Colonic mucosa (tissue), 4 donors: ENCODE measurements at places on chromosomes 6 and 20. TPM values are rescaled to one million over a fixed set of nuclear protein-coding genes. Genes with fewer than 3 reads are reported as not detected.

DNA sequence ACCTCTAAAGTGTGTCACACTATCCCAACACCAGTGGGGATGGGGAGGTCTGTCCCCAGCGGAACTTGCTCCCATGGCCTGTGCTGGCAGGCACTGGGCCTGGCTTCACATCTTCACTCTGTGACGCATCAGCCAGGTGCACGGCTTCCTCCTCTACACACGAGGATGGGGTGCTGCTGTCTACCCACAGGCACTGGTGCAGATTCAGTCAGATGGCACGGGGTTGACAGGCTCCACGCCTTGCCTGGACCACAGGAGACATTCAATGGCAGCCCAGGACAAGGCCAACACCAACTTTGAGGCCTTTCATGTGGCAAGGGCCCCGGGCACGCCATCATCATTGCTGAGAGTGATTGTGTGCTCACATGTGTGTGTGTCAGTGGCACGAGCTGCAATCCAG is 92.4 kb downstream of the TMEM242 start:
- no peak for DNase-seq

DNA sequence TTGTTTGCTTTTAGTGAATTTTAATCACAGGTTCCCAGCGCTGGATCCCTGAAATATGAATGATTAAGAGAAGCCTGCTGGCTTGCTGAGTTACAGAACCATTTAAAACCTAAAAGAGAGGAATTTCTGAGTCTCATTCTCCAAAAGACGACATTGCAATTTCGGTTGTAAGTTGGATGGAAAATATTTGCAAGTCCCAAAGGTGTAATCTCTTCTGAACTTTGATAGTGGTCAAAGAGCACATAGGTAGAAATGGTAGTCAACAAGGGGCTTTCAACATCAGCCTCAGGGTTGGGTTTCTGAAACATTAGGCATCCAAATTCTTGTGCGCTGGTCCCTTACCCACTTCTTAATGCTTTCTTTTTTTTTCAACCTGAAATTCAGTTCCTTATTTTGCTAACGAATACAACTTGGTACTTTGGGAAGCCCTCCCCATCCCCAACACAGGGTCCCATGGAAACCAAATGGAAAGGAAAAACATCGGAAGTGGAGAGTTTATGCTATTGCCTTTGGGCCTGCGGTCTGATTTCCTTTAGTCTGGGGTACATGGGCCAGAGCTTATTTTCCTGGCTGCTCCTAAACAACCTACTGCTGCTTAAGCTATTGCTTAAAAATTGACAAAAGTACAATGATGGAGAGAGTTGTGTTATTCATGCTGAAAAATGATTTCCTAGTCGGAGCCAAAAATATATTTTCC is 117.0 kb upstream of the KCNK16 start:
- no peak for DNase-seq

GRCh38 chr20:10174400-10174799 is 44.2 kb upstream of the SNAP25 start:
- DNase-seq = no peak

- DNase-seq = no peak
Observed at GRCh38 chr6:157660414-157660813, 162.6 kb upstream of the SNX9 start.

DNA sequence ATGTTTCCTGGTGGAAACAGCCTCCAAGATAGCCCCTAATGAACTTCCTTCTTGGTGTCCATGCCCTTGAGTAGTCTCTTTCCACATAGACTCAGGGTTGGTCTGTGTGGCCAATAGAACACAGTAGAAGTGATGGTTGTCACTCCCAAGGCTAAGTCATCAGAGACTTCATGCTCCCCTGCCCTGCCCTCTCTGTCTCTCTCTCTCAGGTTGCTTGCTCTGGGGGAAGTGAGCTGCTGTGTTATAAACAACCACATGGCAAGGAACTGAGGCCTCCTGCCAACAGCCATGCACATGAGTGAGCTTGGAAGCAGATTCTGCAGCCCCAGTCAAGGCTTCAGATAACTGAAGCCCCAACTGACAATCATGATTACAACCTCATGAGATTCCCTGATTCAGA is 85.3 kb upstream of the SLC22A16 start:
- DNase-seq = no peak

CCN6 gene
- total RNA-seq = not detected

LRFN2 gene
- 0.21 TPM for total RNA-seq

TGM2 gene
- total RNA-seq = 32.8 TPM

LHFPL5 gene
- not detected for total RNA-seq

NRSN1 gene
- not detected for total RNA-seq

ZBTB22 gene
- 16.9 TPM for total RNA-seq

C6orf58 gene
- not detected for total RNA-seq

DNA sequence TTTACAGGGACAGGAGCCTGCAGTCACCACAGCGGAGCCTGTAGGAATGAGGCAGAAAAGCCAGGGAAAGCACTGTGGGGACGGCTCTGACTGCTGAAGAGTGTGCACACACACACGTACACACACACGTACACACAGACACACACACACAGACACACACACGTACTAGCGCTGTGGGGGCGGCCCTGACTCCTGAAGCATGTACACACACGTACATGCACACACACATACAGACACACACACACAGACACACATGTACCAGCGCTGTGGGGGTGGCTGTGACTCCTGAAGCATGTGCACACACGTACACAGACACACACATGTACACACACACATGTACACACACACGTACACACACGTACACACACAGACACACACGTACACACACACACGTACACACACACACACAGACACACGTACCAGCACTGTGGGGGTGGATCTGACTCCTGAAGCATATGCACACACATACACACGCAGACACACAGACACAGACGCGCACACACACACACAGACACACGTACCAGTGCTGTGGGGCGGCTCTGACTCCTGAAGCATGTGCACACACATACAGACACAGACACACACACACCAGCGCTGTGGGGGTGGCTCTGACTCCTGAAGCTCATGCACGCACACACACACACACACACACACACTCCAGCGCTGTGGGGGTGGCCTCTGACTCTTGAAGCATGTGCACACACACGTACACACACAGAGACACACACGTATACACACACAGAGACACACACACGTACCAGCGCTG is 127.3 kb downstream of the DLL1 start:
- no peak for DNase-seq

DNA sequence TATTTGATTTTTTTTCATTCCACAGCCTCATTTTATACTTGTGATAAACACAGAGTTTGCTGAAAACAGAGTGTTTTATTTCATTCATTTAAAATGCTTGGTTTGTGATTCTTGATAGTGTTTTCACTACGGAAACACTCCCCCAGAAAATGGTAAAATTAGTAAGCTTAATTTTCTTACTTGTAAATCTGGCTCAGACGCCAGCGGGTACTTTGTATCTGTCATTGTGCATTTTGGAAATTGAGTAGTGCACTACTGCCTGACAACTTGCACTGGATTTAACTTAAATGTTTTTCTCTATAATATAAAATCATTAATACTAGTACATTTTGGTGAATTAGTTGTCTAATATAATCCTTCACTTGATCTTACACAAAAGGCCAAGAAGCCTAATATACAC is 37.0 kb upstream of the HINT3 start:
- no peak for DNase-seq

NNAT gene
- not detected for total RNA-seq

- peak; percentile 63 for DNase-seq
Observed at GRCh38 chr20:44702776-44703175, 12.4 kb upstream of the CCN5 start.

- DNase-seq = no peak
Observed at GRCh38 chr20:47353239-47353691, 3.2 kb downstream of the ZMYND8 start.

CALHM5 gene
- 0.20 TPM for total RNA-seq

DNA sequence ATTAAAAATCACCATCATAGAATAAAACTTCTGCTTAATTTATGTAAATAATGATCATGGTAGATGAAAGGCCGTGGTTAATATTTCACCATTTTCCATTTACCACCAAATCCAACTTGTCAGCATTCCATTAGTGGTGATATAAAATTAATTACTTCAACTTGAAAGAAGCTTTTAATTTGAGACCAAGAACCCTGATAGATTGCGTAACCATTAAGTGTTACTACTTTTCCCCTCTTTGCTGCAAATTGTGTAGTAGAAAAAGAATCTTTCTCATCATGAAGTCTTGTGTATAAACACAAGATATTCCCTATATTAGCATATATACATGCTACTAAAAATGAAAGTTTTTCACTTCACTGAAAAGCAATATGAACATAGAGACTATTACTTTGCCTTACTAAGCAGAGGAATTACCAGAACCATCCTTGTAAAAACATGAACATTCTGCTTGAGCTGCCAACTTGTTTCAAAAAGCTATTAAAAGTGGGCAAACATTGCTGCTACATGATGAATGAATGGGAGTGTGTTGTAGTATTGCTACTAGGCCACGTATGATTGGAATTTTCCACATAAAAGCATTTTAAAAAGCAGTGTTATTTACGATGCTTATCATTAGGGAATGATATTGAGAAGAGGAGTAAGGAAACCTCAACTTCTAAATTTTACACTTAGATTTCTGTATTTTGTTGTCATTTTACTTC is 35.0 kb downstream of the STX11 start:
- DNase-seq = no peak

C6orf15 gene
- not detected for total RNA-seq

- no peak for DNase-seq
Observed at GRCh38 chr6:111576291-111576690, 29.4 kb downstream of the TRAF3IP2 start.

- no peak for DNase-seq
Observed at GRCh38 chr6:112257178-112257855, 3.0 kb upstream of the LAMA4 start.

ELOVL4 gene
- total RNA-seq = 0.30 TPM

- DNase-seq = no peak
Observed at GRCh38 chr6:68636666-68637065, 1.6 kb downstream of the ADGRB3 start.

- DNase-seq = no peak
Observed at GRCh38 chr6:56188429-56188828, 59.0 kb downstream of the COL21A1 start.

DNA sequence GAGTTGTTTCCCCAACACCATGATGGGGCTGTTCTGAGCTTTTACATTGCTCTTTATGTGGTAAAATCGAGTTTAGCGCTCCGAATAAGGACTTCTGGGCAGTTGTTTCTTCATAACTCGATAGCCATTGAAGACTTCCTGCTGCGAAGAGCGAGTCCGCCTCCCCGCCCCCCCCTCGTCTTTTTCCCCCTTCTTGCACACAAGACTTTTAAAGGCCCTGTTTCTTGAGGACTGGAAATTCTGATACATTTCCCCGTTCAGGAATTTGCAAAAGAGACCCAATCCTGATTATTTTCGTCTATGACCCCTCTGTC is 1.5 kb upstream of the CITED2 start:
- no peak for DNase-seq

GRCh38 chr6:1619098-1619672 is 9.5 kb downstream of the FOXC1 start:
- no peak for DNase-seq

DLL1 gene
- total RNA-seq = 26.8 TPM

DNA sequence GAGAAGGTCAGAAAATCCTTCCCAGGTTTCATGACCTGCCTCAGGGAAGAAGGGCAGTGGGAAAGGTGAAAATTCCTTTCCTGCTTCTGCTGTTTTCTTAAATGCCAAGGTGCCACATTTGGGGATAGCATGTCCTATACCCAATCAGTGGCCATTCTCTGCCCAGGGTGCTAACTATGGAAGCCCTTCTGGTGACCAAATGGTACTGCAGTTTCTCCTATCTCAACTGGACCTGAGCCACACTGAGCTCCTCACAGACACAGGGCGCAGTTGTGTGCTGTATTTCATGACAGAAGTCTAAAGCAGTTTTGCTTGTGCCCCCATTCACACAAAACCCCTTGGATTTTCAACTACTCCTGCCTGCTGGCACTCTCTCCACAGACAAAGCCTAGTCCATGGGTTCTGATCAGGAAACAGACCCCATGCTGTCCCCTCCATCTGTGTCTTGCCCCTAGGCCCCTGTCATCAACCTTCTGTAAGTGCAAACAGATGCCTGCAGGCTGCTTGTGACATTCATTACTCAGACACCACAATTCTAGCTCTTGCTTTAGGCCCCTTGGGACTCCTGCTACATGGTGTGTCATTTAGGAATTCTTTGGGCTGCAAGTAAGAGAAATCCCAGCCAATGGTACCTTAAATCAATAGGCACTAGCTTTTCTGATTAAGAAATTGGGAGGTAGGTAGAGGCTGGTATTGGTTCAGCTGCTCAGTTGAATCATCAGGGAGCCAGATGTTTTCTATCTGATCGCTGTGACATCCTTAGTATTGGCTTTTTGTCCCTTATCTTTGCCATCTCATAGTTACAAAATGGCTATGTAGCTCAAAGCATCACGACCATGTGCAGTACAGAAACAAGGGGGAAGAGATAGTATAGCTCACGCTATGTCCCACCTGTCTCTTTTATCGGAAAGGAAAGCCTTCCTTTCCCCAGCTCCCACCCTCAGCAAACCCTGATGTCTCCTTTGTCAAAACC is 147.8 kb downstream of the CD83 start:
- DNase-seq = no peak

- DNase-seq = no peak
Observed at GRCh38 chr6:42740725-42741124, 5.2 kb downstream of the TBCC start.

DNA sequence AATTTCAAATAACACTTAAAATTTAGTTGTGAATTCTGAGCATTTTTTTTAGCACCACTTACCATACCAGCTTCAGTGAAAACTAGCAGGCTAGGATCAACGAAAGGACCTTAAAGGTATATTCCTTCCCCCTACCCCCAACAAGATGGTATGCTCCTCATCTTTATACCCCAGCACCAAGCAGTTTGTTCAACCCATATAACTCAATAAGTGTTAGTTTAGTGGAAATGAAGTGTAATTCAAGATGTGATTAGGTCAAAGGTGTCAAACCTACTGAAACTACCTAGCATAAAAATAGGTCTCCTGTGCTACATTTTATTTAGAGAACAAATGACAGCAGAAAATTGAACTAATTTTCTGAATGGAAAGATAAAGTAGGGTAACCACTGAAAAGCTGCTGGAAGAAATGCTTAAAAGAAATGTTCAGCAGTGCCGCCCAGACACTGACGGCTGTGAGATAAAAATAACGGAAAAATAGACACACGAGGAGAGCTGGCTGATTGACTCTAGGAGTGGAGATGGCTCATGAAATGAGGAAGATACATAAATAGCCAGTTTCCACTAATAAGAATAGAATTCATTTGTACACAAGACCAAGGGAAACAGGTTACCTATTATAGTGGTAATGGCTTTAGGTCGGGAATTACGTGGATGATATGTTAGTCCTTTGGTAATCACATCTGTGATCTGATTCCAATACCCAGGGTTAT is 94.8 kb downstream of the IPCEF1 start:
- DNase-seq = no peak

DNA sequence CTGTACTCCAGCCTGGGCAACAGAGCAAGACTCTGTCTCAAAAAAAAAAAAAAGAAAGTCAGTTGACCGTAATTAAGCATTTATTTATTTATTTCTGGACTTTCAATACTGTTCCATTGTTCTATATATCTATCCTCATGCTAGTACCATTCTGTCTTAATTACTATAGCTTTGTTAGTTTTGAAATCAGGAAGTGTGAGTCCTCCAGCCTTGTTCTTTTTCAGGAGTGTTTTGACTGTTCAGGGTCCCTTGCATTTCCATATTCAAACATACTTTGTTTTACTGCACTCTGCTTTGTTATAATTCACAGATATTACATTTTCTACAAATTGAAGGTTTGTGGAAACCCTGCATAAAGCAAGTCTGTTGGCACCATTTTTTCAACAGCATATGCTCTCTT is 36.7 kb upstream of the ASXL1 start:
- DNase-seq = no peak

GRCh38 chr20:50920997-50921396 is 10.2 kb downstream of the ADNP start:
- DNase-seq = no peak

GRCh38 chr6:169622618-169623017 is 79.2 kb downstream of the WDR27 start:
- no peak for DNase-seq
